ENCODE measurements at places on chromosomes 11 and 22. TPM values are rescaled to one million over a fixed set of nuclear protein-coding genes. Genes with fewer than 3 reads are reported as not detected.

DNA sequence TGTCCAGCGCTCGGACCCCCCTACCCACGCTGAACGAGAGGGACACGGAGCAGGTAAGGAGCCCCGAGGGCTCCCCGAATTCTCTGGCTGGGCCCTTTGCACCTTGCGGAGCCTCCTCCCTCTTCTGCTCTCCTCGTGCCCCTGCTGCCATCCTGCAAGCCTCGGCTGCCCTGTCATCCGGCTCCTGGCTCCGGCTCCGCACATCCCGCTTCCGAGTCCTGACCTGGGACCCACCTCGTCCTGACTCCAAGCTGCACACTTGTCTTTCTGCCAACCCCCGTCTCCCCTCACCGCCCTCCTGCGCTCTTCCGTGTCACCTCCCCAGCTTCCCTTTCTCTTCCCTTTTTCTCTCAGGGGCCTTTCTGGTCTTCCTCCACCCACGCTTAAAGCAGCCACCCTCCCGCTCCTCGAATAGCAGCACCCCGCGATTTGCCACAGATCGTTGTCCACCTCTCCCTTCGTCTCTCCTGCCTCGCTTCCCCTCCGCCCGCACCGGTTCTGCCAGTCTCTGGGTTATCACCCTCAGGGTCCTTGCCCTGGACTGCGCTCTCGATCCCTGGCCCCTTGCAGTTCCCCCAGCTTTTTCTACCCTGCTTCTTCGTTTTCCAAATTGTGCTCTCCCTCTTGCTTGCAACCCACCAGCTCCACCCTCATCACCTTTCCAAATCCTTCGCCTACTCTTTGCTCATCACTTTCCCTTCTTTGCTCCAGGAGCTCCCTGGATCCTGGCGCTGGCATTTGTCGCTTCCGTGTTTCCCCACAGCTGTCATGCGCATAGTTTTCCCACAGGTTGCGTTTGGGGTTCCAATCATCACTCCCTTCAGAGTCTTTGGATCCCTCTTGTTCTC lies 822 bp downstream of the MARK2 start:
- H3K27ac ChIP-seq: peak overlapping the region; percentile 82
- H3K4me1 ChIP-seq: peaks cover 67% of the 10 kb centered on the region
- no peaks in the 10 kb centered on the region for H3K27me3 ChIP-seq
- DNase-seq: peak; percentile 39

GRCh38 chr11:59418156-59418555 lies 8.1 kb downstream of the OR5A2 start:
- H3K27ac ChIP-seq: no peak overlapping the region
- no peak overlapping the region for H3K4me3 ChIP-seq
- H3K27me3 ChIP-seq: peaks cover 16% of the 10 kb centered on the region
- H3K4me1 ChIP-seq: peaks cover 28% of the 10 kb centered on the region

CSNK2A3 gene
- total RNA-seq: 3.6 TPM

SYNGR1 gene
- total RNA-seq: 0.37 TPM

F2 gene
- 0.16 TPM for total RNA-seq

DNA sequence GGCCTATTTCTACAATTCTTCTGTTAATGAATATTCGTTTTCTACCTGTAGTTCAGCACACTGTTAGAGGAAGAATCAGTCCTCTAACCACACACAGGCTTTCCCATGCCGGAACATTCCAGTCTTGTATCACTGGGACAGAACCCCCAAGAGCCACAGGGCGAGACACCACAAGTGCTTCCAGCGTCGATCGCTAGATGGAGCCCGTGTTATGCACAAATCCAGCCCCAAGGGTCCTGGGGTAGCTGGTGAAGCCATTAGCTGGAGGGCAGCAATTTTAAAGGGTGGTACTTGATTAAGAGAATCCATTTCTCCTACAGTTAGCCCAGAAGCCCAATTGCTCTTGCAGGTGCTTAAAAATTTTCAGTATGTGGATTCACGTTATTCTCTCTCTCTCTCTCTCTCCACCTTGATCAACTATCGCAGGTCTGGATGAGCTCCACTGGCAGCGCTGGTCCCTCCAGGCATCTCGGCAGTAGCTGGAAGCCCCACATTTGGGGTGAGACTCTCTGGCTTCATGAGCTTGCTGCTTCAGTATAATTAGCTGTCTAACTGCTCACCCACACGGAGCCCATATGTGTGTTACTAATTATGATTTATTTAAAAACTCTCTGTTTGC lies 148.2 kb upstream of the SNX19 start:
- H3K4me3 ChIP-seq: no peak overlapping the region
- no peaks in the 10 kb centered on the region for H3K27me3 ChIP-seq
- H3K4me1 ChIP-seq: no peaks in the 10 kb centered on the region
- DNase-seq: peak; percentile 33

DNA sequence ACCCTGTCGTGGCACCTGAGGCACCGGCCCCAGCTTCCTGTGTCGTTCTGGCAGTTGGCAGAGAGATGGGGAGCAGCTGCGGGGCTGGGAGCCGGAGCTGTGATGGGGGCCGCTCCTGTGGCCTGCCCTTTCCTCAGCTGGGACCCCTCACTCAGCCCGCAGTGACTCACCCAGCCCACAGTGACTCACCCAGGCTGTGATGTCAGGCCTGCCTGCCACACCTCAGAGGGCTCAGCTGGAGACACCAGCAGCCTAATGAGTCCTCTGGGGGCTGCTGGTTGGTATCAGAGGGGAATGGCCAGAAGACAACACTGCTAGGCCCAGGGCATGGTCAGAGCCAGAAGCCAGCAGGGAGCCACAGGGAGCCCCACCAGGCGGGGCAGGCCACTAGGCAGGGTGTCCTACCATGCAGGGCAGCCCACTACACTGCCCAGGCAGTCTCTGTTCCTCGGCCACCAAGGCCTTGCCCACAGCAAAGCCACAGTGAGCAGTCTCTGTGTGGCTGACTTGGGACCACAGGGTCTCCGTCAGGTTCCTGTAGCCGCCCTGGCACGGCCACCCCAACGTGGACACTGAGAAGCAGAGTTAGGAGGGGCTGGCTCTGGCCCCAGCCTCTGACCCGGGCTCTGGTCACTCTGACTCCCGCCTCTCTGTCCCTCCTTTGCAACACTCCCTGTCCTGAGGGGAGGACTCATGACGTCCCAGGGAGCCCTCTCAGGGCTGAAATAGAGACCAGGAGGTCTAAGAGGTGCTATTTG lies 4.2 kb upstream of the FXYD2 start:
- peak; percentile 92 for DNase-seq
- H3K4me3 ChIP-seq: peak overlapping the region; percentile 48
- peak overlapping the region; percentile 90 for H3K27ac ChIP-seq
- H3K36me3 ChIP-seq: no peaks in the 10 kb centered on the region
- H3K27me3 ChIP-seq: no peaks in the 10 kb centered on the region
- H3K4me1 ChIP-seq: peaks cover 83% of the 10 kb centered on the region

DNA sequence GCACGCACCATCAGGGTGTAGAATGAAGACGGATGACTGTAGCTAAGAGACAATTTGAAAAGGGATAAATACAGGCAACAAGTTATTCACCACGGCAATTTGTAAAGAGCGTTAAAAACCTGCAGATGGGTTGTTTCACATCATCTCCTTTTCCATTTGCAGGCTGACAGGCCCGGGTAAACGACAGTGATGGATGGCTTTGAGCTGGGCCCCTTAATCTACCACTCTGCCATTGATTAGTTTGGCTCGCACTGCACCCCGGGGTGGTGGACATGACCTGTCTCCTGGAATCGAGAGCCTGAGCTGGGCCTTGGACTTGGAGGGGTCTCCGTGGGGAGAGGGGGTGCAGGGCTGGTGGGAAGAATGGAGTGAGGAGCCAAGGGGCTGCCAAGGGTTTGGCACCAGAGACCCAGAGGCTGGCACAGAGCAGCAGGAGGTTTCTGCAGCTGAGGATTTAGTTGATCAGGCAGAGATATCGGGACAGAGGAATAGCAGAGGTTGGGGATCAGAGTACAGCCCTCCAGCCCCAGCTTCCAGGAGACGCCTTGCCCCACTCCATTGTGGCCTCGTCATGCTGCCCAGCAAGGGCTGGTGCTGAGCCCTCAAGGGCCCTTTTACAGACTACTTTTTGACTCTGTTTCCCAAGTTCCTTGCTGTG lies 110.6 kb upstream of the NECTIN1 start:
- no peak overlapping the region for H3K4me3 ChIP-seq
- DNase-seq: no peak
- H3K27me3 ChIP-seq: peaks cover 13% of the 10 kb centered on the region
- H3K36me3 ChIP-seq: no peaks in the 10 kb centered on the region
- H3K4me1 ChIP-seq: no peaks in the 10 kb centered on the region

DNA sequence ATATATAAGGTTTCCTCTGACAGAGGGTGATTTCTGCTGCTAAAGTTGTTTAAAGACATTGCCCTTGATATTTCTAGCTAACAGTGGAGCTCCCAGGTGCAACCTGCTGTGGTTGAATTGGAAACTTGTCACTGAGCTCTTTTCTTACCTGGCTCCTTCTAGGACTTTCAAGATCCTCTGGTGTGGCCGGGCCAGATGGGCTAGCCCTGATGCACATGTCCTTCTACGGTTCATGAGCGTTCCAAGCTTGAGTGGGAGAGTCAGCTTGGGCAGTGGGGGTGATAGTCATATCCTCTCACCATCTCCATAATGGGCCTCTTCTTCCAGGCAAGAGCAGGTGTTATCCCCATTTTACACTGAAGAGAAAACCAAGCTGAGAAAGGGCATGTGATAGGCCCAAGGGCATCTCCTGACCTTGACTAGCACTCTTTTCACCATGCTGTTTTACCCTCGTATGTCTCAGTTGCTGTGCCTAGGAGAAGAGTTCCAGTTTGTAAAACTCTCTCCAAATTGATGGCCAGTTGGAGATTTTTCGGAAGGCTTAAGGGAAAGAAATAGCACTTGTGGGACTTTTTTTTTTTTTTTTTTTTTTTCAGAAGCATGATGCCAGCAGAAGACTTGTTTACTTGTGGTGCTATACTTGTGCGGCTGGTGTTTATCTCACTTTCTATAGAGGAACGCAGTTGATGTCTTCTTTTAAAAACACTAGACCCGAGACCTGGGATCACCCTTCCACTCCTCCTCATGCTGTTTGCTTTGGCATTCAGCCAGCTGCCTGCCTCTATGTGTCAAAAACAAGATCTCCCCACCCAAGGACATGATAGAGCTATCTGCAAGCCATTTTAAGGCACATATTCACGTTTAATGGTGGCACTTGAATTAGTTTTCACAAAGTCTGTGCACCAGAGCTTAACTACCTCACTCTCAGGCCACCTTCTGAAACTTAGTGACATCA lies 32.6 kb downstream of the TEAD1 start:
- DNase-seq: no peak
- H3K27me3 ChIP-seq: peaks cover 41% of the 10 kb centered on the region
- H3K36me3 ChIP-seq: no peaks in the 10 kb centered on the region
- no peak overlapping the region for H3K4me3 ChIP-seq
- no peak overlapping the region for H3K27ac ChIP-seq
- no peaks in the 10 kb centered on the region for H3K4me1 ChIP-seq

- no peak for DNase-seq
- H3K27me3 ChIP-seq: no peaks in the 10 kb centered on the region
- H3K36me3 ChIP-seq: no peaks in the 10 kb centered on the region
- no peak overlapping the region for H3K4me3 ChIP-seq
Measured at GRCh38 chr11:29527391-29527936, 489.4 kb downstream of the KCNA4 start.

DNA sequence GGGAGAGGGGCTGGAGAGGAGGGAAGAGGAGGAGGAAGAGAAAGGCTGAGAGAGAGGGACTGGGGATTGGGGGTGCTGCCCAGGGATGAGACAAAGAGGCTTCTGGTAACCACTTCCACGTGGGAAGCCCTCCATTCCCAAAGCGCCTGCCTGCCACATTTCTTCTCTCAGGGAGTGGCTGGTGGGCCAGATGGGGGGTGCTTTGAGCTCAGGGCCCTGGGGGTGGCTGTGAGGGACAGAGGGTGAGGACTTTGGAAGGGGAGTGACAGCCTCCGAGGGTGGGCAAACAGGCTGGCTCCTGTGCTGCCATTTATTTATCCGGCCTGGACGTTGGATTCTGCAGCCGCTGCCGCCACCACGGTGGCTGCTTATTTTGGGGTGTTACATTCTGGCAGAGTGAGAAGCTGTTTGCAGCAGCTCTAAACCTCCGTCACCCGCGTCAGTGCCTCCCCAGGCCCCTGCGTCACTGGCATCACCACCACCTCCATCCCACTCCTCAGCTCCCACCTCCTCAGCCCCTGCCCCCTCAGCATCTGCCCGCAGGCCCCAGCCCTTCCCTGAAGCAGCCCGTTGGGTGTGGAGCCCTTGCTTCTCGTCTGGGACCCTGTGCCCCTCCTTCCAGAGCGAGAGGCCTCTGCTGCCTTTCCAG lies 1.6 kb downstream of the RTN4RL2 start:
- H3K27me3 ChIP-seq: peaks cover 39% of the 10 kb centered on the region
- DNase-seq: no peak

GRCh38 chr11:70666311-70666710 lies 268.0 kb downstream of the CTTN start:
- peaks cover 6% of the 10 kb centered on the region for H3K27me3 ChIP-seq
- H3K27ac ChIP-seq: no peak overlapping the region
- H3K4me3 ChIP-seq: no peak overlapping the region
